ENCODE measurements at places on chromosomes 1 and 21.

GRCh38 chr1:225981714-225982113 lies 17.4 kb downstream of the SDE2 start:
- no peak for DNase-seq

GRCh38 chr1:219808790-219809189 lies 119.6 kb downstream of the SLC30A10 start:
- no peak for DNase-seq

DNA sequence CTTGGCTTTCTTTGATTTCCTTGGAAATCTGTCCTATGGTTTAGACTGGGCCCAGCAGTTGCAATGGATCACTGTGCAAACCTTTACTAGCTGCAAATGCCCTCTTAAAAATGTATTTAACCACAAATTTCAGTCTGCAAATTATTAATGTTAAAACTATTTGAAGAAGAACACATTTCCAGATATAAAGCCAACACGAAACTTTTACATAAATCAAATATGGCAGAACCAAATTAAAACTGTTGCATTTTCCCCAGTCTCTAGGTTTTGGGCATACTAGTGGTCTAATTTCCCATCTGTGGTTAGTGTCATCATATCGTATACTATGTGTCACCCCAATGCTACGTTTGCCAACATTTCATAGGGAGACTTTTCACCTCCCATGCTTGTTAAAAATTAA lies 52.3 kb downstream of the HMCN1 start:
- no peak for DNase-seq

DNA sequence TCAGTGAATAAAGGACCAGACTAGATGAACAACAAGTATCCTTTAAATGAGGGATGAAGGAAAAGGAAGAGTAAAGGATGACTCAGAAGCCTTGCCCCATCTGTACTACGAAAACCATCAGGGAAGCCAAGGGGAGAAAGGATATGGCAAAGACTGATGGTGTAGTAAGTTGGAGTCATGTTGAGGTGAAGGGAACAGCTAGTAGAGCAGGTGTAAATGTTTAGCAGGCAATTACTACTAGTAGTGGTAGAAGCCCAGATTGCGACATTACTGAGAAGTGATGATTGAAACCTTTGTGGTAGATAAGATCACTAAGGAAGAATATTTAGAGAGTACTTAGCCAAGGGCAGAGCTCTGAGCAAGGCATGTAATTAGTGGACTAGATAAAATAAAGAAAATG lies 84.0 kb downstream of the PHTF1 start:
- no peak for DNase-seq

DNA sequence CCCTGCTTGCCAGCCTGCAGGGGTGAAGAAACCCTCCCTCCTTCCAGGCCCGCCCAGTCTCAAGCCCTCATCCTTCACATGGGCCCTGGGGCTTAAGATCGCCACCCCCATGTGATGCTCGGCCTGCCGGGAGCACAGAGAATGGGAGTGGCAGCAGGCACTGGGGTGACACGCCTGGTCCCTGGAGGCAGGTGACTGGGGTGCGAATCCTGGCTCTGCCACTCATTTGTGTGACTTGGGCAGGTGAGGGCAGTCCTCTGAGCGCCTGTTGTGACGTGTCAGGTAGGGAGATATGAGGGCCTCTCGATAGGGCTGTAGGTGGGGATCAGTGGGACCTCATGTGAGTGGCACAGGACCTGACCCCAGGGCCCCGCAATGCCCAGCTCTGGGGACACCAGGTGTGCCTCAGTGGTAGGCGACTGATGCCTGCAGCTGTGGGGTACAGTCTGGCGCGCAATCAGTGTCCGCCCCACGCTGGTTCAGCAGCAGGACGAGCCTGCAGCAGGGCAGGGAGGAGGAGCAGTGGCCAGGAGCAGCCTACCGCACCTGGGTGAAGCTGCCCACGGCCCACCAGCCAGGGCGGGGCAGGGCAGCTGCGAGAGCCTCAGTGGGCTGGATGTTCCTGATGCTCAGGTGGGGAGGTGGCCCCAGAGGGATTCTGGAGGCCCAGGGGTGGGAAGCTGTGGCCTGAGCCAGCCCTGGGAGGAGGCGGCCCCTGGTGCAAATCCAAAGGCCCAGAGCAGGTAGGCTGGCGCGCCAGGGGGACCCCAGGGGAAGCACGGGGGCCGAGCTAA lies 6.2 kb downstream of the SH2D5 start:
- no peak for DNase-seq

DNA sequence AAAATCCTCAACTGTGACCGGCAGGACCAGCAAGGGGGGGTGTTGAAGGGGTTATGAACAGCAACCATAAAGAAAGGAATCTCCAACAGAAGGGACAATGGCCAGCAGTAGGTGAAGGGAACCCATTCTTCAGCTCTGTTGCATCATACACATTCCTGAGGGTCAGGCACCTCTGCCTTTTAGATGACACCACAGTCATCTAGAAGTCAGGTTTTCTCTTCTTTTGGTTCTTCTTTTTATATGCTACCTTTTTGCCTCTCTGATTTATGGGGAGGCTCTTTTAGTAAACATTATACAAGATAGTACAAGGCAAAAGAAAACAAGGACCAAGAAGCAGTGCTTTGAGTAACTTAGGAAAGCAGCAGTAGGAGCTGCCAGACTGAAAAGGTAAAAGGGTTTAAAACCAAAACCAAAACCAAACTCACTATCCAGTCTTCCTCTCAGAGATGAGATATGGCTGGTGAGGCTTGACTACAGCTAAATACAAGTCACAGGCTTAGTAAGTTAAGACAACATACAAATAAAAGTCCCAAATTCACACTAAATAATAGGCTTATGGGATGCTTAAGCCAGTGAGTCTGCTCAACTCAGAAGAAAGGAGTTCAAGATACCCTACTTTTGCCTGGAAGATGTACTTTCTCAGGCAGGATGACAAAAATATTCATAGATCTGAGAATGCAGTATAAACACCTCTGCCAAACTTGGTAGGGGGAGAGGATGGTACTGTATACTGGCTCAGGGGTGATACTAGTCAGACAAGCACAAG lies 4.1 kb downstream of the TEX38 start:
- DNase-seq, result no peak

- DNase-seq, result no peak
These were observed 6.7 kb upstream of the INKA2 start for GRCh38 chr1:111745675-111746613.

- no peak for DNase-seq
These were observed 5.0 kb downstream of the RABGGTB start for GRCh38 chr1:75791022-75791421.

- no peak for DNase-seq
These were observed 99.4 kb downstream of the ADSS2 start for GRCh38 chr1:244352156-244352830.

GRCh38 chr1:234134878-234135277 lies 230.4 kb downstream of the SLC35F3 start:
- DNase-seq, result no peak

DNA sequence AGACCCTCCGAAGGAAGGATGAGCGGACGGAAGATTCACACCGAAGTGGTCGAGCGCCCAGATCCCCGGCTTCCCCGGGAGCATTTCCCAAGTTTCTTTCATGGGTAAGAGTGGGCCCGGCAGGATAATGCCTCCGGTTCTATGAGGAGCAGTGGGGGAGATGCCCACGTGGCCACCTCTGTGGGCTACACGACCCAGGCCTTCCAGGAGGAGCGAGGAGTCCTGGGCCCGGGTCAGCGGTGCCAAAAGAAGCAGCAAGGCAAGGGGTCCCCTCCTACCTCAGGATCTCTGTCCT lies 7.9 kb upstream of the NBPF11 start:
- DNase-seq, result no peak

GRCh38 chr1:51133045-51133444 lies 31.0 kb downstream of the C1orf185 start:
- no peak for DNase-seq

- DNase-seq, result peak; percentile 80
These were observed 28.5 kb upstream of the PKP1 start for GRCh38 chr1:201254625-201255478.

- no peak for DNase-seq
These were observed 231.0 kb downstream of the RERE start for GRCh38 chr1:8586438-8586837.

DNA sequence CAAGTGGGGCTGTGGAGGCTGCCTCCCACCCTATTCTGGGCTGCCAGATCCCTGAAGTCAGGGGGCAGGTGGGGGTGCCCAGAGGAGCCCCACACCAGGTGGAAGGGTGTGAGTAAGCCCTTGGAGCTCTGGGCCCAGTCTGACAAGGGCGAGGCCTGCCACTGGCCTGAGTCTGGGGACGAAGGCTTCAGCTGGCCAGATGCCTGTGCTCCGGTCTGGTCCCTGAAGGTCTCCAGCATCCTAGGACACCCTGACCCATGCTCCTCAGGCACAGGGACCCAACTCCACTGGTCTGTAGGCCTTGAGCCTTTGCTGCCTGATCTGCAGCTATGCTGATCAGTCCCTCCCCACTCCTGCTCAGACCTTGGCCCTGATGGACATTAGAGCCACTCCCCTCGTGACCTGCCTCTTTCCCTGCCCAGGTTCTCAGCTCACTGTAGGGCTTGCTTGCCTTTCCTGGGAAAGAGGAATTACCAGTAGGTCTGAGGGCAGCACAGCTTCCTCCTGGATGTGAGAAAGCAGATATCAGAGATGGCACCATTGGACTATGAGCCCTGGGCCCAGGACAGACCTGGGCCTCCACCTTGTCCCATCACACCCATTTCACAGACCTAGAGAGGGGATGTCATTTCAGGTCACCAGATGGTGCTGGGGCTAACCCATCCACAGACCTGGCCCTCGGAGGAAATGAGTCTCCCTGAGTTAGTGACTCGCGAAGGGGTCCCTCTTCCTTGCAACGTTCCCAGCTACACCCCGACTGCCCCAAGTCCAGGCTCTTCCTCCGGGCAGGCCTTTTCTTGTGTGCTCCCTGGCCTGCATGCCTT lies 32.8 kb upstream of the CSF3R start:
- no peak for DNase-seq

GRCh38 chr1:26450908-26451307 lies 18.8 kb downstream of the DHDDS start:
- DNase-seq, result no peak

DNA sequence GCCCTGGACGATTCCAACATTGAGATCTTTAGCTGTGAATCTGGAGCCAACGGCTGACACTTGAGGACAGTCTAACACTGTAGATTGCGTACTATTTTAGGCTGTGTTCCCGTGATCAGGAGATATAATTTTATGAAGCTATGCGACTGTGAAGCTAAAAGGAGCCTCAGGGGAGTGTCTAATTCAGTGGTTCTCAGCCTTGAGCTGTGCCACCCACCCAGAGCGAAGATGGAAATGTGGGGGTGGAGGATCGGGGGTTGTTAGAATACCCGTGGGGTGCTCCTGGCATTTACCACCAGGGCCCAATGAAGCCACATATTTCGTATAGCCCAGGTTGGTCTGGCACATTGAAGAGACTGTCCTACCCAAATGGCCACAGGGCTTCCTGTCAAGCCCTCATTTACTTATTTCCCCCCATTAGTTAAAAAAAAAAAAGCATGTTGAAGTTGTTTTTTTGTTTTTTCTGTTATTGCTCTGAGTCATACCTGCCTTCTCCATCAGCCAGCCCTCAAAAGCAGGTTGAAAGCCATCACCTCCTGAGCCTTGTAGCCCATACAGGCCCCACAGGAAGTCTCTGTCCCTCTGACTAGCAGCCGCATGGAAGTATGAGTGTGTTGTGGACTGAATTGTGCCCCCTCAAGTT lies 141.7 kb downstream of the GALNT2 start:
- DNase-seq, result peak; percentile 66

DNA sequence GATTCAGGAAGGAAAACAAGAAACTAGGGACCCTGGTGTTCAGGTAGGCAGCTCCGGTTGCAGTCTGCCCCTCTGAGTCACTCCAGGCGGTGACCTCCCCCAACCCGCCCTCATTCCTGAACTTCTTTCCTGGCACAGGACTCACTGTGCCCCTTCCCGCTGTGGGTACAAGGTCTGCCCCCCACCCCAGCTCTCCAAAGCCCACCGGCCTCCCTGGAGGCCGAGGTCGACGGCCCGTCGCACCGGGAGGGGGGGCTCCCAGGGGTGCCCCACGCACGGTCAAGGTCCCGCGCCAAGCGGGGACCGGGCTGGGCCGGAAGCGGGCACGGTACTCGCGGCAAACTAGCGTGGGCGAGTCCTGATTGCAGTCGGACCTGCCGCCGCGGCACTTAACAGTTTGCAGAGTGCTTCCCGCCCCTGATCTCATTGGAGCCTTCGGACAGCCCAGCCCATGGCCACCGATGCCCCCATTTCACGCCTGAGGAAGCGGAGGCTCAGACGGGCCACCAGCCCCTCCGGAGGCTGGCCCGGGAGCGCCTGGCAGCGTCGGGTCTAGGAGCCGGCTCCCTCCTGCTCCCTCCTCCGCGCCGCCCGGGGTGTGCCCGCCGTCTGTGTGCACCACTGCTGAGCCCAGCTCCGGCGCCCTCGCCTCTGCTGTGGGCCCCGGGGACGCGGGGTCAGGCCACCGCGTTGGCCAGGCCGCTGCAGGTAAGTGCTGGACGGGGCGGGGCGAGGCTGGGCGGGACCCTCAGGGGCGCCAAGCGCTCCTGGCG lies at the start of gene GJB3:
TSS of gene GJB3 (plus strand) at position 144 of the 773 bp plus-strand sequence. CDS start 3,549 bp downstream, outside the sequence.
- DNase-seq, result peak; percentile 18

DNA sequence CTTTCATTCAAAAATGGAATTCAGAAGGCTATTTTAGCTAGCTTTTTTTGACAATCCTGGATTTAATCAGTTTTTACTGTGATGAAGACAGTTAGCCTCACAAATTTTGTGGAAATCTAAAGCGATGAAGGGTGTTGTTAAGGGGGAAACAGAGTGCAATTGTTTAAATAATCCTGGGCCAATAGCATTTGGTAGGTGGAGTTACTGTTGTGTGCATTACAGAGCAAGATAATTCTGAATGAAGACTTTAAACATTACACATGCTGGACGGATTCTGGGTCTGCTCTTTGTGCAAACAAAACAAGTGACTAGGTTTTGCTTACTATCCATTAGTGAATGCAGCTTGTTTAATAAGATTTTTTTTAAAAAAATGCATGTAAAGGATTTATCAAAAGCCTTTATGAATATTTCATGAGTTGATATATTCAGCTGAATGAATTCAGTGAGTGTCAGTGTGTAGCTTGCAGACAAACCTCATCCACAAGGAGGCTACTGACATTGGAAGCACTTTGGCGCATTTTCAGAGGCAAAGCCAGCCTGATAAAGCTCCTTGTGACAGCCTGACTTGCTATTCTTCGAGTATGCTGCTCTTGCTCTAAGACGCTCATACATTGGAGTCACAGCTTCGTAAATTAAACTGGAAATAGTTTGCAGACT lies 199.6 kb downstream of the PDE4B start:
- no peak for DNase-seq

DNA sequence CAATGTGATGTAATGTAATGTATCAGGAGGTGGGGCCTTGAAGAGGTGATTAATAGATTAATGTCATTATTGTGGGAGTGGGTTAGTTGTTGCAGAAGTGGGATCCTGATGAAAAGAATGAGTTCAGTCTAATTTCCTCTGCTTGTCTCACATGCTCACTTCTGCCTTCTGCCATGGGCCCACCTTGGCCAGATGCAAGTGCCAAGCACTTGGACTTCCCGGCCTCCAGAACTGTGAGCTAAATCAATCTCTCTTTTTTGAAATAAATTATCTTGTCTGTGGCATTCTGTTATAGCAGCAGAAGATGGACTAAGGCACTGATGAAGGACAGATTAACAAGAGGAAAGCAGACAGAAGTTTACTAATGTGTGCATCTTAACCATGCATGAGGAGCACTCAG lies 123.9 kb downstream of the ETS2 start:
- no peak for DNase-seq

GRCh38 chr1:32431736-32432400 lies 33.0 kb upstream of the ZBTB8B start:
- DNase-seq, result no peak

- no peak for DNase-seq
These were observed 70.9 kb upstream of the ETS2 start for GRCh38 chr21:38734646-38735365.

- no peak for DNase-seq
These were observed 750 bp upstream of the PTGFRN start for GRCh38 chr1:116908820-116909511.

- DNase-seq, result no peak
These were observed 43.4 kb downstream of the EIF2D start for GRCh38 chr1:206568779-206569352.
